ENCODE measurements at places on chromosomes 5 and 9.

GRCh38 chr9:69672596-69673310 lies 582 bp upstream of the APBA1 start:
- DNase-seq: peak; percentile 61

DNA sequence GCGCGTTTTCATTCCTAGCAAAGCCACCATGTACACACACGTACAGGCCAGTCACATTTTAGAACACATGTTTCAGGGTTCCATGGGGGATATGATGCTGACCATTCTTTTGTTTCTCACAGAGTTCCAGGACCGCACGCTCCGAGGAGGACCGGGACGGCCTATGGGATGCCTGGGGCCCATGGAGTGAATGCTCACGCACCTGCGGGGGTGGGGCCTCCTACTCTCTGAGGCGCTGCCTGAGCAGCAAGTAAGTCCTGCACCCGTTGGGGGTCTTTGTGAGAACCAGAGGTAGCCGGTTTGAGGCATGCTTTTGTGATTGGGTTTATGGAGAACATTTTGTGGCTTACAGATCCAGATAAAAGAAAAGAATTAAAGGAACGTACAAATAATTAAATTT lies 30.8 kb downstream of the ADAMTSL1 start:
- no peak for DNase-seq

- DNase-seq: no peak
Measured at GRCh38 chr5:122322801-122323548, 10.9 kb downstream of the SNCAIP start.

DNA sequence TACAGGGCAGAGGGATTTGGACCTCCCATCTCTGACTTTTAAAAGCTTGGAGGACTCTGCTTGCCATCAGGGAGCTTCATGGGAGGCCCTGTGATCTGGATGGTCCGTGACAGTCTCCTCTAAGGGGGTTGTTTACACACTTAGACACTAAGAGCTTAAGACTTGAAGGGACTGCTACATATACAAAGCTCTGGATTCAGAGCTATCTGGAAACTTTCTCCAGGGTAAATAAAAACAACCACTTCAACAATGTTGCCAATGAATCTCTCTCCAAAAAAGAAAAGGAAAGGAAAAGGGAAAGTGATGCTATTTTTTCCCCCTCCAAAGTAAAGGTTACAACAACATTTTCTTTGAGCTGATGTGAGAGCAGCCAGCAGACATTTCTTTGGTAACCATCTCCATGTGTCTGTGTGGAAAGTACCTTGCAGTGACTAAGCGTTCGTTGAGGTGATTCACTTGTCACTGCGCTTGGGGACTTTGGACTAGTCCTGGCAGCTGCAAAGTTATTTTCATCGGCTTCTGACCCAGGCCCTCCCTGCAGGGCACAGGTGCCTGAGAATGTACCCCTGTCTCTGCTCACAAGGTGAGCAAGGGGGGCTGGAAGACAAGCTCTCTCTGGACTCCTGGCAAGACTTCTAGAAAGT lies 262.1 kb upstream of the KLF4 start:
- peak; percentile 44 for DNase-seq

GRCh38 chr5:147481874-147482705 lies 27.8 kb downstream of the DPYSL3 start:
- DNase-seq: peak; percentile 11

DNA sequence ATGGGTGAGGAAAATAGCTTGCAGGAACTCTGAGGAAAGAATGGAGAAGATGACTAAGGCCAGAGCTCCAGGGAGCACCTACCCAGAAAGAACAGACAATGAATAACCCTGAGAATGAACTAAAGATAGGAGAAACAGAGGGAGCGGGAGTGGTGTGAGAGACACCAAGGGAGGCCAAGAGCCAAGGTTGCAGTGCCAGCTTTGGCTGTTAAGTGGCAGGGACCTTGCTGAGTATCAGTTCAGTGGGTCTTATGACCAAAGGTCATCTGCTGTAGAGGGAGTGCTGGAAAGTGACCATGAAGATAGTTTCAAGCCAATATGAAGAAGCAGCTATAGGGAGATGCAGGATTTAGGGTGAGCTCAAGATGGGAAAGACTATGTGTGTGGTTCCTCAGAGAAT lies 16.7 kb downstream of the P4HA2 start:
- no peak for DNase-seq
